Activated CD8-positive, alpha-beta T cell treated with anti-CD3 and anti-CD28 coated beads, Interleukin-2, amount 10 ng/mL, durations not matched to agents 7 days and 5 days (primary cell): ENCODE measurements at places on chromosomes 3 and 15. TPM values are rescaled to one million over a fixed set of nuclear protein-coding genes. Genes with fewer than 3 reads are reported as not detected.
A peak's percentile ranks its signal among the peaks of the same experiment; 100 is the strongest.

The GLDN gene
- total RNA-seq: not detected

DNA sequence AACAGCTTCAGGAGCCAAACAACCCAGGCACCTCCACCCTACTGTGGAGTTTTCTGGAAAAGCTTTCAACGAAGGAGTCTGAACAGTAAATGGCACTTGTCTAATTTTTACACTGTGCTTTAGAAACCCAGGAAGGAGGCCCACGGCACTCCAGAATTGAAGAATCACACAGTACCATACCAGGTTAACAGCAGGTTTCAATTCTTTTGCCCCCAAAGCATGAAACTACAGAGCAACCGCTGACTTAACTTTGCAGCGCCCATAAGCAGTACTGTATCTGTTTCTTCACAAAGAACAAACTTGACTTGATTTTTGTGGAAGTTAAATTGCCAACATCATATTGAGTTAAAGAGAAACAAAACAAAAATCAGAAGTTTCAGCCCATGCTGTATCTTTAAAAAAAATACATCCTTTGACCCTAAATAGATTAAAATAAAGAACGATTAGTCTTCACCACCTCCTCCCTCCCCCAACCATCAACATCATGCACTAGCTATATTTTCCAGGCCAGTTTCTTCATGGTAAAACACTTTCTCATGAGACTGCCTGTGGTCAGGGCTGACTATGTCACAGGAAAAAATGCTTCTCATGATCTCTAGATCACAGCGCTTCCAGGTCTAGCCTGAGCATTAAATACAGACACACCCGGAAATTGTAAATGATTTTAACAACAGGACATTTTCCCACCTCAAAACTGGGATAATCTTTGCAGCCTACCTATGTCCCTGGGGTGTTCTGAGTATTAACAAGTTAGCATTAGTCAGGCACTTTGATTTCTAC, 456.3 kb downstream of the FOXP1 start:
- peaks cover 27% of the 10 kb centered on the region for H3K36me3 ChIP-seq
- peak overlapping the region; percentile 90 for H3K27ac ChIP-seq
- no peaks in the 10 kb centered on the region for H3K27me3 ChIP-seq
- peak; percentile 50 for DNase-seq

GRCh38 chr3:151548195-151548594, 87.3 kb upstream of the IGSF10 start:
- H3K27me3 ChIP-seq: peaks cover 6% of the 10 kb centered on the region
- no peaks in the 10 kb centered on the region for H3K36me3 ChIP-seq
- H3K4me1 ChIP-seq: no peaks in the 10 kb centered on the region
- H3K27ac ChIP-seq: no peak overlapping the region
- DNase-seq: no peak

The GPR156 gene
- not detected for total RNA-seq

The KLHL40 gene
- total RNA-seq: not detected

The CA12 gene
- not detected for total RNA-seq

The MST1R gene
- 3.9 TPM for total RNA-seq

The ABI3BP gene
- total RNA-seq: 0.16 TPM

GRCh38 chr15:92621972-92622533, 33.5 kb downstream of the FAM174B start:
- H3K4me3 ChIP-seq: no peak overlapping the region
- H3K27me3 ChIP-seq: no peaks in the 10 kb centered on the region
- DNase-seq: no peak
- H3K4me1 ChIP-seq: peaks cover 6% of the 10 kb centered on the region
- H3K27ac ChIP-seq: no peak overlapping the region
- no peaks in the 10 kb centered on the region for H3K36me3 ChIP-seq

- H3K36me3 ChIP-seq: peaks cover 52% of the 10 kb centered on the region
- DNase-seq: no peak
- H3K4me3 ChIP-seq: peak overlapping the region; percentile 85
- peak overlapping the region; percentile 83 for H3K27ac ChIP-seq
- peaks cover 66% of the 10 kb centered on the region for H3K4me1 ChIP-seq
Measured at GRCh38 chr3:146542179-146542578, 2.2 kb downstream of the PLSCR1 start.

The SAMD7 gene
- not detected for total RNA-seq

DNA sequence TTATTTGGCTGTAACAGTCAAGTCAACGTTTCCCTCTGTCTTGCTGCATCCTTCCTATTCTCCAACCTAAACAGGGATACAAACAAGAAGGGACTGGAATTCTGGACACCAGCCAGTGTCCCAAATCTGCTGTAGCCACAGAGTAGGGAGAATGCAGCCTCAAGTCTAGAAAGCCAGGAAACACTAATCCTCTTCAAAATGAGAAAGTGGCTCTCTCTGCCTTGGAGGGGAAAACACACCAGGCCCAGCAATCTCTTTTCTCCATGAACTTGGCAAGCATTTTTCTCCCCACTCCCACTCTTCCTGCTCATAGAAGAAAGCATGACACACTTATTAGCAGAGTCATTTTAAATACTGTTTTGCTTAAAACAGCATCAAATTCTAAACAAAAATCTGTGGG, 781.7 kb downstream of the SQOR start:
- no peaks in the 10 kb centered on the region for H3K27me3 ChIP-seq
- no peaks in the 10 kb centered on the region for H3K4me1 ChIP-seq
- H3K4me3 ChIP-seq: no peak overlapping the region
- no peak overlapping the region for H3K27ac ChIP-seq
- DNase-seq: no peak

The TLE3 gene
- total RNA-seq: 71.1 TPM

DNA sequence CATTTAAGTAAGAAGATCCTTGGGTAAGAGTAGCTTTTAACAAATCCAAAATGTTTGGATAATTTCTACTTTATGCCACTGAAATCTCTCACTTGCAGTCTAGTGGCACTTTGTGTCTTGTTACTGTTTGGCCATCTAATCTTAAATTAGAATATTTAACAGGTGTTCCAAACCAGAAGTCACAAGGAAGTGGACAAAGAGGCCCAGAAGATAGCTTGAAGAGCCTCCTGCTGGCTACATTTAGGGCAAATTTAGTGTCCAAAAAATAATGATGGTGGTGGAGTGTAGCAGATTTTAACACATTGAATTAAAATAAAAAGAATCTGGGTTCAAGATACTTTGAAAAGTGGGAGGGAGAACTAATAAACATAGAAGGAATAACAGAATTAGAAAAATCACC, 172.2 kb downstream of the GHSR start:
- no peaks in the 10 kb centered on the region for H3K36me3 ChIP-seq
- DNase-seq: no peak
- H3K27me3 ChIP-seq: no peaks in the 10 kb centered on the region

- H3K4me1 ChIP-seq: peaks cover 18% of the 10 kb centered on the region
- DNase-seq: no peak
- H3K27me3 ChIP-seq: no peaks in the 10 kb centered on the region
Measured at GRCh38 chr3:37183375-37183831, 9.0 kb upstream of the LRRFIP2 start.

- H3K27ac ChIP-seq: no peak overlapping the region
- H3K4me3 ChIP-seq: no peak overlapping the region
- no peaks in the 10 kb centered on the region for H3K27me3 ChIP-seq
- no peaks in the 10 kb centered on the region for H3K4me1 ChIP-seq
Measured at GRCh38 chr15:33402600-33402999, 91.8 kb downstream of the RYR3 start.

The B3GALNT1 gene
- total RNA-seq: 19.7 TPM

DNA sequence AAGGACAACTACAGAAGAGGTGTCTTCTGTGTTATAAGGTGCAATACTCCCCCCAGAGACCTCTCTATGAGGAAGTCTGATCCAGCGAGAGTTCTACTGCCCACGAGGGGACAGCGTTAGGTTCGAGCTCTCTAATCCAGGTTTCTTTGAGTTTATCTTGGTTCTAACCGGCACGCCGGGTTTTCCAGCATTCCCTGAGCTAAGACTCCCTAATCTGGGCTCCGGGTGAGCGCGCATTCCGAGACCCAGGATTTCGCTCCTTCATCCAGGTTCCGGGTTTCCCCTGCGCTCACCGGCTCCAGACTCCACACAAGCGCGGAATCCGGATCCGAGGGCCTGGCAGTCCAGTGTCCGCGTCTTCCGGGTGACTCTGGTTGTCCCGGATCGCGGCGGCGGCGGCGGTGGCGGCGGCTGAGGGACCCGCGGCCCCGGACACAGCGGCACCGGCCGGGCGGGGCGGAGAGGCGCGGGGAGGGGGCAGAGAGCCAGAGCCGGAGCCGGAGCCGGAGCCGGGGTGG, at the start of gene ZNF609:
ZNF609 (plus strand) TSS at position 373 of the 518 bp plus-strand sequence. CDS start 38,842 bp downstream, outside the sequence.
- H3K27ac ChIP-seq: peak within 1 kb of the TSS; percentile 89
- H3K4me3 ChIP-seq: peak within 1 kb of the TSS; percentile 90
- H3K36me3 ChIP-seq: peaks cover 33% of the 10 kb centered on the region
- no peaks in the 10 kb centered on the region for H3K27me3 ChIP-seq
- DNase-seq: peak; percentile 89
- H3K4me1 ChIP-seq: peaks cover 68% of the 10 kb centered on the region

GRCh38 chr3:15044326-15044725, 20.8 kb downstream of the MRPS25 start:
- no peak overlapping the region for H3K4me3 ChIP-seq
- peaks cover 6% of the 10 kb centered on the region for H3K4me1 ChIP-seq
- H3K36me3 ChIP-seq: peaks cover 74% of the 10 kb centered on the region
- no peaks in the 10 kb centered on the region for H3K27me3 ChIP-seq

The AHSG gene
- total RNA-seq: not detected

The GOLGA8N gene
- 36.9 TPM for total RNA-seq

DNA sequence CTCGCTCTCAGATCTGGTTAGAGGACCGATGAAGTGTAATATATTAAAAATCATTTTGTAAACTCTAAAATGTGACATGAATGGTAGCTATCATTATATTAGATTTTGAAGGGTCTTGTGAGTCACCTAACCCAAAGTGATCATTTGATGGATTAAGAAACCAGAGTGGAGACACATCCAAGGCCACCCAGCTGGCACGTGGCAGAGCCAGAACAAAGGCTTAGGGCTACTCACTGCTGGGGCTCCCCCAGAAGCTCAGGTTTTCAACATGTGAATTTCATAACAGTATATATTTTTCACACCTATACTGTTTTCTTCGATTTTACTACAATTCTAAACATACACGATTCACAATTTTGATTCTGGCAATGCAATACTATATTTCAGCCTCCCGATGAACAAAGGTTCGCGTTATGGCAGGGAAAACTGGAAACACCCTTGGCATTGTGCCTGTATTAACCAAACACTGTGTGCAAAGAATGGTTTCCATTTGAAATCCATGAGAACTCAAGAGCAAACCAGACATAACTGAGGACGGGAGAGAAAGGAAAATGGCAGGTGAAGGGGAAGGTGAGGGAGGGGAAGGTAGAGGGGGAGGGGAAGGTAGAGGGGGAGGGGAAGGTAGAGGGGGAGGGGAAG, 88.9 kb downstream of the ADAMTS17 start:
- no peak for DNase-seq
- no peak overlapping the region for H3K27ac ChIP-seq
- H3K36me3 ChIP-seq: no peaks in the 10 kb centered on the region
- H3K4me3 ChIP-seq: no peak overlapping the region

The CXCR6 gene
- total RNA-seq: 26.5 TPM

The PODXL2 gene
- 1.7 TPM for total RNA-seq
